Thoracic aorta endothelial cell (primary cell): ENCODE measurements at places on chromosomes 7 and 10. TPM values are rescaled to one million over a fixed set of nuclear protein-coding genes. Genes with fewer than 3 reads are reported as not detected.

The PRSS37 gene
- not detected in 2 replicates for total RNA-seq

The VDAC2 gene
- total RNA-seq: 225 and 257 TPM in 2 replicates

The NME8 gene
- total RNA-seq: not detected in 2 replicates

The LYZL2 gene
- not detected in 2 replicates for total RNA-seq

The GRM8 gene
- total RNA-seq: not detected in 2 replicates

The PIP gene
- total RNA-seq: not detected in 2 replicates

The AKR1C2 gene
- total RNA-seq: 2.0 and 2.2 TPM in 2 replicates

The COL13A1 gene
- total RNA-seq: 27.6 and 73.0 TPM in 2 replicates

The HTR7 gene
- 0.07 and 0.13 TPM in 2 replicates for total RNA-seq

The GARIN1A gene
- total RNA-seq: 0.36 and 0.53 TPM in 2 replicates

The CALY gene
- not detected in 2 replicates for total RNA-seq

The KCNIP2 gene
- total RNA-seq: 0.79 and 0.80 TPM in 2 replicates

The CDNF gene
- 0.65 and 1.1 TPM in 2 replicates for total RNA-seq

The ANKRD1 gene
- 591 and 1,007 TPM in 2 replicates for total RNA-seq

The MRLN gene
- total RNA-seq: not detected in 2 replicates

The HGF gene
- 1.7 and 7.5 TPM in 2 replicates for total RNA-seq
